ENCODE measurements at places on chromosomes 12 and 14. TPM values are rescaled to one million over a fixed set of nuclear protein-coding genes. Genes with fewer than 3 reads are reported as not detected.

- no peaks in the 10 kb centered on the region for H3K4me1 ChIP-seq
- H3K27me3 ChIP-seq: no peaks in the 10 kb centered on the region
- no peak overlapping the region for H3K27ac ChIP-seq
Measured at GRCh38 chr12:32252199-32253073, 145.8 kb downstream of the BICD1 start.

DNA sequence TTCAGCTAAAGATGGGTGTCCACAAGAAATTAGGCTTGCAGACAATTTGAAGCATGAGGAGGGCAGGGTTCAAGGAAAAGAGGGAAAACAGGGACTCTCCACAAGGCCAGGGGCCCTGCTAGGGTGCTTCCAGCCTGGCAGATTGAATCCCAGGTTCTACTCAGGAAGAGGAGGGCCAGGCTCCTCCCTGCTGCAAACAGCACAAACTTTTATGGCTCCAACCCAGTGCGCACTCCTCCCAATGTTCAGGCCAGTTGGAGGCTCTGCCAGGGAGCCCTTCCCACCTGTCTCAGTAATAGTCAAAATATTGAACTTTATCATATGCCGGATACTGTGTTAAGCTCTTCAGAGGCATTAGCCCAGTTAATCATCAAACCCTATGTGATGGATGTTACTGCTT, 244.4 kb downstream of the SYT1 start:
- no peak for DNase-seq
- H3K4me1 ChIP-seq: no peaks in the 10 kb centered on the region
- no peak overlapping the region for H3K27ac ChIP-seq
- H3K36me3 ChIP-seq: no peaks in the 10 kb centered on the region
- no peaks in the 10 kb centered on the region for H3K27me3 ChIP-seq
- no peak overlapping the region for H3K4me3 ChIP-seq

- H3K36me3 ChIP-seq: peaks cover 39% of the 10 kb centered on the region
- peak overlapping the region; percentile 90 for H3K27ac ChIP-seq
- DNase-seq: no peak
- H3K4me1 ChIP-seq: peaks cover 99% of the 10 kb centered on the region
- H3K27me3 ChIP-seq: no peaks in the 10 kb centered on the region
Measured at GRCh38 chr14:73750531-73750901, 36.3 kb upstream of the PNMA1 start.

INHBC gene
- total RNA-seq: not detected

CCDC197 gene
- not detected for total RNA-seq

PMCH gene
- total RNA-seq: not detected

GRCh38 chr12:105047308-105047707, 37.0 kb downstream of the ALDH1L2 start:
- no peak for DNase-seq
- no peak overlapping the region for H3K4me3 ChIP-seq
- H3K27me3 ChIP-seq: no peaks in the 10 kb centered on the region
- H3K36me3 ChIP-seq: no peaks in the 10 kb centered on the region
- no peaks in the 10 kb centered on the region for H3K4me1 ChIP-seq

PZP gene
- total RNA-seq: not detected

DNA sequence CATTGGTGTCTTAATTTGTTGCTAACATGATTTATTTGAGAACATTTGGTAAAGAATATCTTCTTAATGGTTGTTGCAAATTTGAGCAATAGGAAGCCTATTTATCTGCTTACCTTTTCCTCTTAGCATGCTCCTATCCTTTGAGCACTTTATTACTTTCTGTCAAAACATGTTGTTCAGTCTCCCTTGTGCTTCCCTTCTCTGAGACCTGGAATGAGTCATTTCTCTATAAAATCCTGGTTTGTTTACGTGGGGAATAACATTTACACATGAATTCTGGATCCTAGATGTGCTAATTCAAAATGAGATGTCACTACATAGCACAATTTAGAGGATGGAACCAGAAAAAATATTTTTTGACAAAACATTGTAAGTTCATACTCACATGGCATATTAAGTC, 844.0 kb upstream of the LRFN5 start:
- DNase-seq: no peak
- H3K4me1 ChIP-seq: no peaks in the 10 kb centered on the region
- no peaks in the 10 kb centered on the region for H3K27me3 ChIP-seq

DNA sequence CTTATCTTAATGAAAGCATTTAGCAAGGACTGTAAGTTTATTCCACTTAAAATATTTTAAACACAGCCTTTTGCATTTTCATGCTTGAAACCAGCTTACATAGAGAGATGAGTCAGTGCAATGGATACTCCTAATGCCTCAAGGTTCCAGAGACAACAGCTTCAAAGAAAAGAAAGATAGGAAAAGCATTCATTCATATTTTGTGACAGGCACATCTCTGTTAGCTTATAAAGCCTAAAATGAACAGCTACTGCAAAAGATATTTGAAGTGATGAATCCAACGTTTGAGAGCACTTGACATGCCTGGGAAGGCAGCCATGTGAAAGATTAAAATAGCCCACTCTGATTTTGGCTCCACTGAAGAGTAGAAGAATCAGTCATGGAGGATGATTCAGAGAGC, 814.5 kb downstream of the RPS29 start:
- no peak for DNase-seq
- H3K4me3 ChIP-seq: no peak overlapping the region
- no peaks in the 10 kb centered on the region for H3K27me3 ChIP-seq
- H3K27ac ChIP-seq: no peak overlapping the region

DNA sequence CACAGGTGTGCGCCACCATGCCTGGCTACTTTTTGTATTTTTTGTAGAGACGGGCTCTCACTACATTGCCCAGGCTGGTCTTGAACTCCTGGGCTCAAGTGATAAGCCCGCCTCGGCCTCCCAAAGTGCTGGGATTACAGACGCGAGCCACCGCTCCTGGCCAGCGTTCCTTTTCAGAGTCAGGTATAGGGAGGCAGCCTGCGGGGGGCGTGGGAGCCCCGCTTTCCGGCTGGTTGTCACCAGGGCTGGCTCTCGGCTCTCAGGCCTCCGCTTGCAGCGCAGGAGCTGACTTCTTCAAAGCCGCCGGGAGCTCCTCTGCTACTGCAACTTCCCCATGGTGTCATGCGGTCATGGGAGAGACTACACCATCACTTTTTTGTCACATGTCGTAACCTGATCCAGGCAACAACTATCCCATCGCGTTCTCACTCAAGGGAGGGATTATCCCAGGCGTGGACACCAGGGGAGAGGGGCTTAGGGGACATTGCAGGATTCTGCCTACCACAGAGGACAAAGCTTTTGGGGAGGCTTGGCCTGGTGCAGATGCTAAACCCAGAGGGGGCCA, 129.4 kb downstream of the SCARB1 start:
- peaks cover 20% of the 10 kb centered on the region for H3K4me1 ChIP-seq
- no peaks in the 10 kb centered on the region for H3K36me3 ChIP-seq
- no peak overlapping the region for H3K27ac ChIP-seq
- H3K4me3 ChIP-seq: no peak overlapping the region
- DNase-seq: no peak

GRCh38 chr12:91978143-91978542, 167.5 kb downstream of the BTG1 start:
- no peak overlapping the region for H3K4me3 ChIP-seq
- peak overlapping the region; percentile 68 for H3K27ac ChIP-seq
- peak; percentile 47 for DNase-seq
- no peaks in the 10 kb centered on the region for H3K27me3 ChIP-seq
- peaks cover 16% of the 10 kb centered on the region for H3K36me3 ChIP-seq
- peaks cover 16% of the 10 kb centered on the region for H3K4me1 ChIP-seq

DNA sequence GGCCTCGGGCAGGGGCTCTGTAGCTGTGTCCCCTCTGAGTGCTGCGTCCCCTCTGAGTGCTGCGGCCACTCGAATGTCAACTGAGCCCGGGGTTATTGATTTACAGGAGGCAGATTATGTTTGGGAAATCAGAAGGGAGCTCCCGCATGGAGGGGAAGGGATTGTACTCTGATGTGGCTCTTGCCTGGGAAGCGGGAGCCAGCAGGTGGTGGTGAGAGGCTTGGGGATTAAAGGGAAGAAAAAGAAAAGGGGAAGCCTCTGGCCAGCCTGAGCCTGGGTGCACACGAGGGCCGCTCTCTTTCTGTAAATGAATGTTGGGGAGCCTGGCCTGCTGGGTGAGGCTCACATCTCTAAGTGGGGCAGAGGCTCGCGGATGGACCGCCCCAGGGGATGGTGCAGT, 143.7 kb downstream of the AACS start:
- DNase-seq: no peak
- no peak overlapping the region for H3K27ac ChIP-seq
- no peaks in the 10 kb centered on the region for H3K27me3 ChIP-seq
- peaks cover 8% of the 10 kb centered on the region for H3K4me1 ChIP-seq

ABCD2 gene
- 22.5 TPM for total RNA-seq

GRCh38 chr14:77086017-77086727, 11.9 kb upstream of the CIPC start:
- DNase-seq: no peak
- no peak overlapping the region for H3K4me3 ChIP-seq
- peaks cover 6% of the 10 kb centered on the region for H3K27me3 ChIP-seq
- H3K27ac ChIP-seq: no peak overlapping the region

DNA sequence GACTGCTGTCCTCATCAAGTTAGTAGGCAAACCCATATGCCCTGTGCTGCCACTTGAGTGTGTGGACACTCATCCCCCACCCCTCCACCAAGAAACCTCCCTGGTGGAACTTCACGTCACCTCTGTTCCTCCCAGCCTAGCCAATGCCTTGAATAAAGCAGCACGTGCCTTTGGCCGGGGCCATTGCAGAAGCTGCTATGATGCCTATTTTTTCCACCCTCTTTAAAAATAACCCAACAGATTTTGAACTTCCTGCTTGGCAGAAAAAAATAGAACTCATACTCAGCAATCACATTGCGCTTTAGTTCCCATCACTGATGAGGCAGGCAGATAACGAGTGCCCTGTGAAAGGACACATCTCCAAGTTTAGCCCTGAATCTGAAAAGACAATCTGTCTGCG, 23.1 kb upstream of the PWP1 start:
- no peak overlapping the region for H3K4me3 ChIP-seq
- H3K4me1 ChIP-seq: peaks cover 9% of the 10 kb centered on the region
- H3K27ac ChIP-seq: no peak overlapping the region
- no peaks in the 10 kb centered on the region for H3K36me3 ChIP-seq
- no peak for DNase-seq

DNA sequence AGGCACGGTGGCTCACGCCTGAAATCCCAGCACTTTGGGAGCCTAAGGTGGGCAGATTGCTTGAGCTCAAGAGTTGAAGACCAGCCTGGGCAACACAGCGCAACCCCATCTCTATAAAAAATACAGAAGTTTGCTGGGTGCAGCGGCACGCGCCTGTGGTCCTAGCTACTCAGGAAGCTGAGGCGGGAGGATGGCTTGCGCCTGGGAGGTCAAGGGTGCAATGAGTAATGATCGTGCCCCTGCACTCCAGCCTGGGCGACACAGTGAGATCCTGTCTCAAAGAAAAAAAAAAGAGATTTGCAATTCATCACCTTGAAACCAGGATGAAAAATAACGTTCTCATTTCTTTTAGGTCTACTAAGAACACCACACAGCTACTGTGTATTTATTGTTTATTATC, 4.0 kb downstream of the STX2 start:
- peaks cover 4% of the 10 kb centered on the region for H3K36me3 ChIP-seq
- H3K27ac ChIP-seq: no peak overlapping the region
- no peak for DNase-seq
- H3K27me3 ChIP-seq: no peaks in the 10 kb centered on the region
- H3K4me1 ChIP-seq: peaks cover 34% of the 10 kb centered on the region

GRCh38 chr12:6792522-6793201, 3.3 kb downstream of the CD4 start:
- H3K4me1 ChIP-seq: peaks cover 30% of the 10 kb centered on the region
- H3K27me3 ChIP-seq: peaks cover 28% of the 10 kb centered on the region
- H3K27ac ChIP-seq: peak overlapping the region; percentile 34
- peak overlapping the region; percentile 35 for H3K4me3 ChIP-seq
- peak; percentile 69 for DNase-seq
- H3K36me3 ChIP-seq: no peaks in the 10 kb centered on the region

DDX11 gene
- total RNA-seq: 184 TPM

DNA sequence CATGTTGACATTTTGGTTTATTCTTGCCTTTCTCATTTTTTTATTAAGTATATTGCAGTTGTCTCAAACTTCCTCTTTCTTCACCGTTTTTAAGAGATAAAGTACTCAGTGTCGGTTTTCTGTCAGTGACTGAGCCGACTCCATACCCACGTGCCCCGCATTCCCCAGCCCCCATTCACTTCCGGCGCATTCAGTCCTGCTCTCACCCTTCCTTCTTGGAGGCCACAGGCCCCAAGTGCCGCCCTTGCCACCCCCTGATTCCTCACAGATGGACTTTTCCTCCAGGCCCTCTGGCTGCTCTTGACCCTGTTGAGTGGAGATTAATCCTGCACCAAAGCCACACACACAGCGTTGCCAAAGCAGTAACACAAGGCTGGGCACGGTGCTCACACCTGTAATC, 19.1 kb upstream of the DNAH10 start:
- peak overlapping the region; percentile 2 for H3K4me3 ChIP-seq
- peaks cover 24% of the 10 kb centered on the region for H3K4me1 ChIP-seq
- peak overlapping the region; percentile 83 for H3K27ac ChIP-seq
- peaks cover 72% of the 10 kb centered on the region for H3K36me3 ChIP-seq
- H3K27me3 ChIP-seq: no peaks in the 10 kb centered on the region
- peak; percentile 30 for DNase-seq

DNA sequence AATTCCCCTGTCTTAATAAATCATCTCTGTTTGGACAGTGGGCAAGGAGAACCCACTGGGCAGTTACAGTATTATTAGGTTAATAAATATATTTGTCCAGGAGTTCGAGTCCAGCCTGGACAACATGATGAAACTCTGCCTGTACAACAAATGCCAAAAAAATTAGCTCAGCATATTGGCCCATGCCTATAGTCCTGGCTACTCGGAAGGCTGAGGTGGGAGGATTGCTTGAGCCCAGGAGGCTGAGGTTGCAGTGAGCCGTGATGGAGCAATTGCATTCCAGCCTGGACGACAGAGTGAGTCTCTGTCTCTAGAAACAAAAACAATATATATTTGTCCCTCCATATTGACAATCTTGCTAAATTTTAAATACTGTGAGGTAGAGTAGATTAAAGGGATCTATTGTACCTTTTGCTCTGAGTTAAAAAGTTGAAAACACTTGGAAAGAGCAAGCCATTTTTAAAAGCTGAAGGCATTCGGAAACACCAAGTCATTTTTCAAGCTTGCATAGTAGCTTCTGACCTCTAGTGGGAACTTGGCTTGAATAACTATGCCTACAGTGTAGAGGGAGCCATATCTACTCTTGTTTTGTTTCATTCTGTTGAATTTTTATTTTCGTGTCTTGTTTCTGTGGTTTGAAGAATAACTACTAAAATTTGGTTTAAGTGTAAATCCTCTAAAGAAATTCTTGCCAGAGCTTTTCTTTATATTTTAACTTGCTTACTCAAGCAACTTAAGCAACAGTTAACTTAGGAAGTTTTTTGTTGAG, 14.6 kb upstream of the EEA1 start:
- H3K27ac ChIP-seq: no peak overlapping the region
- H3K4me3 ChIP-seq: no peak overlapping the region
- H3K4me1 ChIP-seq: no peaks in the 10 kb centered on the region
- no peaks in the 10 kb centered on the region for H3K36me3 ChIP-seq
- no peak for DNase-seq

DNA sequence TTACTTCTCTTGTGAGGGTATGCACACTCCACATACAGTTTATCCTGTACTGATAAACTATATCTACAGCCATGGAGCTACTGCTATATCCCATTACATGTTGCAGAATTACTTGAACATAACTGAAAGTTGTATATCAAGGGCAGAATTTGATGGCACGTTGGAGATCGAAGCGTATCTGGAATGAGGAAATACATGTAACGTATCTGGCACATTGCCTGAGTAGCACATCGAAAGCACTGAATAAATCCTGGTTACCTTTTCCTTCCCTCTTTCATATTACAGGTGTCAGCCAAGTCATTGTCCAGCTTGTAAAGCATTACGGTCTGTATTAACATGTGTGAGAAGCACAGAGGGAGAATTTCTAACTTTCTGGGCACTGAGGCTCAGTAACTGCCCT, 42.1 kb upstream of the LIN7A start:
- H3K27ac ChIP-seq: no peak overlapping the region
- no peak overlapping the region for H3K4me3 ChIP-seq
- H3K36me3 ChIP-seq: no peaks in the 10 kb centered on the region
- no peaks in the 10 kb centered on the region for H3K4me1 ChIP-seq
- H3K27me3 ChIP-seq: no peaks in the 10 kb centered on the region
- DNase-seq: no peak
